ENCODE measurements at places on chromosomes 4 and X.

- DNase-seq: no peak
Observed at GRCh38 chrX:19810802-19811201, 76.6 kb downstream of the SH3KBP1 start.

DNA sequence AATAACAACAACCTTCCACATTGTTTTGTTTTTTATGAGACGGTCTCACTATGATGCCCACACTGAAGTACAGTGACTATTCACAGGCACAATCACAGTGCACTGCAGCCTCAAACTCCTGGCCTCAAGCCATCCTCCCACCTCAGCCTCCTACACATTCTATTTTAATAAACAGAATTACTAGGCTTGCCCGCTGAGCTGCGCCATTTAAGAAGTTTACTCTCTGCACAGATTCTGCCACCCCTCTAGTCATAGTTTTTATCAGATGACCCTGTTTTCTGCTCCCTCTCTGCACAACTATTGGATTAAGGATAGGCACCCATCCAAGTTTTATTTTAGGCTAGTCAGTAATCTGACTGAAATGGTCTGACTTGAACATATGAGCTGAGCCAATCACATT is 11.3 kb upstream of the COX18 start:
- no peak for DNase-seq

DNA sequence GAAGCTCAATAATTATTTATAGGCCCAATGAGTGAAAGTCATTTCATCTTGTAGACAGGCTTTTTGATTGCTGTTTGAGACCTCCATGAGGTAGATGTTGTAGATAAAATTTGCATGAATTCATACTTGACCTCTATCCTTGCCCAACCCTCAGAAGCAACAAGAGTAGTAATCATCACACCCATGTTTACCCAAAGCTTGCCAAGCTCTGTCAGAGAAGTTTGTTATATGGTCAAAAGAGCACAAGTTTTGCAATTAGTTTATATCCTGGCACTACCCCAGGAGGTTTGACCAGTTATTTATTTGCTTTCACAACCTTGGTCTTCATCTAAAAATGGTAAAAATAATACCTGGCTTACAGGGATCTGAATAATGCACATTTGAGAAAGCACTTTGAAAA is 20.7 kb downstream of the ADH7 start:
- DNase-seq: no peak

DNA sequence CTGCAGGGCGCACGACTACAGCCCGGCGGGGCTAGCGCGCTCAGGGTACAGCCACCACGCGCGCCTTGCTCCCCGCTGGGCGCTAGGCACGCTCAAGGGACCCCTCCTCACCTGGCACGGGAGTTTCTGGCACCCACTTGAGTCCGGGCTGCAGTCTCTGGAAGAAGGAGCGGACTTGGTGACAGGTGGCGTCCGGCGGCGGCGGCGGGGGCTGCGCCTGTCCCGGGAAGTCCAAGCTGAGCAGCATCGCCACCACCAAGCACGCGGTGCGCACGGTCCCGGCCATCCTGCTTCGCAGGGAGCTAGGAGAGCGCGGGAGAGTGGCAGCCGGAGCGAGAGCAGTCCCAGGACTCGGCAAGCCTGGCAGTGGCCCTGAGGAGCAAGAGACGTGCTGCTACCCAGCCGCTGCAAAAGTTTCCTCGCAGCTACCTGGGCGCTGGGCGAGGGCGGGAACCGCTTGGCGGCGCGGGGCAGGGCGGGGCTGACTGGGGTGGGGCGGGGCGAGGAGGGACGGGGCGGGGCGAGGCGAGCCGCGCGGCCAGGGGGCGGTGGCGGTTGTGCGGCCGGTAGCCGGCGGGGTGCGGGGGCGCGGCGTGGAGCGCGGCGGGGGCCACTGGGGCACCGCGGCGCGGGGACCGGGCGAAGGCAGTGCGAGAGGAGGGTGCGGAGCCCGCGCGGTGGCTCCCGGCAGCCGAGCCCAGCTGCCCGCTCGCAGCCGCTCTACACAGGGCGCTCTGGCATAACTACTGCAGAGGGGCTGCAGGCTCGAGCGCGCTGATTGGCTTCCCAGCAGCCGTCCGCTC is at the start of gene GPC3:
GPC3 (minus strand) TSS at position 431 of the 803 bp plus-strand sequence.
- no peak for DNase-seq

GRCh38 chr4:4428966-4429875 is 42.3 kb downstream of the NSG1 start:
- DNase-seq: no peak

DNA sequence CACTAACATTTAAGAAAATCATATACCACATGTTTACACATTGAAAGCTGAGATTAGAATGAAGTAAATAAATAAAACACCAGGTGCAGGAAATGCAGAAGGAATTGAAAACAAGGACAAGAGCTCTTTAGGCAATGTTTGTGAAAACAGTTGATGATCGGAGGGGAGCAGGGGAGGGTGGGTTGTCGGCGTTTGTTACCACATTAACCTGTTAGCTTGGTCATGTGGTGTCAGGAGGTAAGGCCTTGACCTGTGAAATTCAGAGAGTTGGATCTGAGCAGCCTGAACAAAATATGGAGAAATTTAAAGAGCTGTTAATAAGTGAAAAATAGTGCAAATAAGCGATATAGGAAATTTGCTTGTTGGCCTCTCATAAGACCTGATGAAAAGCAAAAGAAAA is 759.9 kb downstream of the PDHA2 start:
- no peak for DNase-seq

GRCh38 chrX:68999356-68999755 is 165.9 kb downstream of the PJA1 start:
- no peak for DNase-seq

GRCh38 chr4:146335763-146336409 is 121.5 kb downstream of the REELD1 start:
- no peak for DNase-seq
